Activated CD4-positive, alpha-beta memory T cell treated with anti-CD3 and anti-CD28 coated beads, Interleukin-2, amount 10 ng/mL, durations not matched to agents 7 days and 5 days (primary cell): ENCODE measurements at places on chromosomes 2 and 18. TPM values are rescaled to one million over a fixed set of nuclear protein-coding genes. Genes with fewer than 3 reads are reported as not detected.
A peak's percentile ranks its signal among the peaks of the same experiment; 100 is the strongest.

The HNRNPLL gene
- 104 TPM for total RNA-seq

The NR4A2 gene
- total RNA-seq, result 3.8 TPM

The RNASEH1 gene
- total RNA-seq, result 21.3 TPM

The RFX8 gene
- total RNA-seq, result 2.6 TPM

The NAGK gene
- 67.5 TPM for total RNA-seq

The RAB6C gene
- 0.10 TPM for total RNA-seq

The C2orf76 gene
- 6.9 TPM for total RNA-seq

The AOX1 gene
- total RNA-seq, result 0.15 TPM

The MYOM1 gene
- total RNA-seq, result 2.4 TPM

The OST4 gene
- 312 TPM for total RNA-seq

The DCDC2C gene
- total RNA-seq, result not detected

The FASTKD1 gene
- 36.2 TPM for total RNA-seq

DNA sequence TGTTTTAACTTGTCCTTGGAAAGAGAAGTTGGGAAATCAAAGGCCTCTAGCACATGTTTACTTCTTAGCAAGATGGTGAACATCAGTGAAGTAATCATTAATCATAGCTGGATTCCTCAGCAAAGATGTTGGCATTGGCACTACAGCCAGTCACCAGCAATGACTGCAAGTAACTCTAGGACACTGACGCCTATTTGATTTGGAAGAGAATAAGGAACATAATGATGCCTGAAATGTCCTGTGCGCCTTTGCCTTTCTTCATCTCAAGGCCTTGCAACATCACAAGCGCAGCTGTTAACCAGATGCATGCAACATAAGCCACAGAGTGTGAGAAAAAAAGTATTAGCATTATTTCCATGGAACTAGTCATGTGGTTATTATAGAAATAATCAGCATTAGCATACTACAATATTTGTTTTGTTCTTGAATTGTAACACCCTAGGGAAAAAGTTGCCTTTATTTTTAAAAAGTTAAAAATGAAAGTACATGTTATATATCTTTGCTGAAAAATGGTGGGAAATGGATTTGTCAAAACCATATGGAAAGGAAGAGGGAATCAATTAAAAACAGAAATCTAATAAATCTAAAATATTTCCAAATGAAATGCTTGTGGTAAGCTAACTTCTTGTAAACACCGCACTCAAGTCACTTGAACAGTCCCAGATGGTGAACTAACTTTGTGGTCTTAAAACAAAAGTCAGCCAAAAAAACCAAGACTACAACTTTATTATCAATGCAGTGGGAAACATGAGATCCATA is 55.6 kb downstream of the THADA start:
- H3K27ac ChIP-seq, result no peak overlapping the region
- peaks cover 12% of the 10 kb centered on the region for H3K36me3 ChIP-seq
- H3K4me1 ChIP-seq, result peaks cover 24% of the 10 kb centered on the region
- H3K4me3 ChIP-seq, result no peak overlapping the region

DNA sequence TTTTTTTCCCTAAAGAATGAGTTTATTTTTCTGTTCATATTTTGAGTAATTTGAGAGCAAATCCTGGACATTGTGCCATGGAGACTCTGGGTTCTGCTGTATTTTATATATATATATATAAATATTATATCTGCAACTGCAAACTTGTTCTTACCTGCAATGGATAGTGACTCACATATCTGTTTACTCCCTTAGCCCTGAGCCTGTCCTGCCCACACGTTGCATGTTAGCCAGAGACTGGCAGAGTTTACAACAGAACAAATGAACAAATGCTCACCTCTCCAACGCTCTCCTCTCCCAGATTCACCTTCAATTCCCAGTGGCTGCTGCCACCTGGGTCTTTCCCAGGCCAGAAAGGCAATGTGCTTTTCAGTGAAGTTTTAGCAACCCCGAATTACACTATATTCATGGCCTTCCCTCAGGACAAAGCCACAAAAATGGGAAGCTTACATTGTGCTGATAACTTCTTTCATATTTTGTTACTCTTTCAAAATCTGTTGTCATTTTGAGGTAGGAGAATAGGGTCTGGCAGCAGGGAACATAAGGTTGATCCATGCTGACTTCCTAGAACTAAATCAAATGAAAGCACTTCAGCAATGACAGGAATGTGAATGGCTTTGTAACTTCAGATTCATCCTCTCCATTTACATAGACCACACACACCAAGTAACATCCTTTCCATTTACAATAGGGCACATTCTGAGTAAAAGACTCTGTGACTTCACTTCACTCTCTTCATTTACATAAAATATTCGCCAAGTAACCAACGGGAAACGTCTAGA is 105.4 kb upstream of the FAM110C start:
- DNase-seq, result no peak
- H3K4me3 ChIP-seq, result no peak overlapping the region
- H3K27ac ChIP-seq, result no peak overlapping the region
- H3K4me1 ChIP-seq, result no peaks in the 10 kb centered on the region
- peaks cover 12% of the 10 kb centered on the region for H3K27me3 ChIP-seq

GRCh38 chr18:49082714-49083688 is 132.2 kb upstream of the SMAD7 start:
- H3K36me3 ChIP-seq, result peaks cover 19% of the 10 kb centered on the region
- no peaks in the 10 kb centered on the region for H3K27me3 ChIP-seq
- DNase-seq, result peak; percentile 37
- H3K4me3 ChIP-seq, result no peak overlapping the region

DNA sequence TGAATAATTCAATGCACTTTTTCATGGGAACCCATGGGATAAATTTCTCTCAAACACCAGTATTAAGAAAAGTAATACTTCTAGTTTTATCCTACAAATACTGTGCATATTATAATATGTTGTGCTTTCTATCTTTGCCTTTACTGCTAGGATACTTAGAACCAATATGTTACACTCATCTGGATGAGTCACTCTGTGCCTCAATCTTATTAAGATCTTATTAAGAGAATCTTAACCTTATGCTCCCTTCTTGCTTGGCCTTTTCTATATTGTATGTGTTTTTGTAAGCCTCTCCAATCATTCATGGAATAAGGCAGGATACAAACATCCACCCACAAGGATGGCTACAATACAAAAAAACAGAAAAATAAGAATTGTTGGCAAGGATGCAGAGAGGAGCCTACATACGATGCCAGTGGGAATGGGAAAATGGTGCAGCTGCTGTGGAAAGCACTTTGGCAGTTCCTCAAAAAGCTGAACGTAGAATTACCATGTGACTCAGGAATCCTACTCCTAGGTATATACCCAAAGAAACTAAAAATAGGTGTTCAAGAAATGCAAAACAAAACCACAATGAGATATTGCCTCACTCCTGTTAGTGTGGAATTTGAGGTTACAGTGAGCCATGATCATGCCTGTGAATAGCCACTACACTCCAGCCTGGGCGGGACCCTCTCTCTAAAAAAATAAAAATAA is 10.7 kb upstream of the TWSG1 start:
- H3K27ac ChIP-seq, result no peak overlapping the region
- H3K4me3 ChIP-seq, result no peak overlapping the region
- H3K27me3 ChIP-seq, result peaks cover 23% of the 10 kb centered on the region
- no peak for DNase-seq

- H3K27me3 ChIP-seq, result no peaks in the 10 kb centered on the region
- H3K4me3 ChIP-seq, result no peak overlapping the region
- DNase-seq, result peak; percentile 45
- peaks cover 16% of the 10 kb centered on the region for H3K4me1 ChIP-seq
These were observed 243.0 kb downstream of the RPRM start for GRCh38 chr2:153235516-153235915.

DNA sequence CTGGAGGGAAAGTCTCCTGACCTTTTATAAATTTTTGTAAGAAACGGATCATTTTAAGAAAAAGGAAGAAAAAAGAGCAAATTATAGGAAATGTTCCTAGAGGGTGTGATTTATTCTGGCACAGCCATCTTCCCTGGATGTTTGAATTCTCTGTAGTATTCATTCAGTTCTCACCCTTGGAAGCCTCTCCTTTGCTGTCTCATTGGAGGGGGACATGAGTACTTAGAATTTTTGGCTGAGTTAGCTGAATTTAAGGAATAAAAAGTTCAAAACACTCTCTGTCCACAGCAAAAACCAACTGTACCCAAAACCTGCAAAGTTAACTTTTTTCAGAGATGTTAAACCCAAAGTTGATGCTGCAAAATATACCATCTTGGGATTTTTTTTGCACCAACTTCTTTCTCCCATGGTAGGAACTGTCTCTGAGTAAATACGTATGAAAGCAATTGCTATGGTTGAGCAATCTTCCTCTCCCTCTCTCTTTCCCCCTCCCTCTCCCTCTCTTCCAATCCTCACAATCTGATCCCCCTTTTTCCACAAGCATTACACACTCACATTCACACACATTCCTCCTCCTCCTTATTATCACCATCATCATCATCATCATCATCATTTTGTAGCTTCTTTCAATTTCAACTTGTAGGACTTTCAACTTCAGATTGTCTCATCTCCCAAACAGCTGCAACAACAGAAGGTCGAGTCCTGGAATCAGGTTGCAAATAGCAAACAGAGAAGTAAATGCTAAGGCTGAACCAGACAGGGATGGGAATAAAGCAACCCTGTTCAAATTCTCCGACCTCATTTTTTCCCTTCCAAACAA is 183.7 kb downstream of the GFPT1 start:
- no peak overlapping the region for H3K4me3 ChIP-seq
- no peaks in the 10 kb centered on the region for H3K36me3 ChIP-seq
- H3K27me3 ChIP-seq, result peaks cover 22% of the 10 kb centered on the region
- no peak overlapping the region for H3K27ac ChIP-seq
- H3K4me1 ChIP-seq, result no peaks in the 10 kb centered on the region

GRCh38 chr18:67151366-67151765 is 365.2 kb downstream of the DSEL start:
- H3K27me3 ChIP-seq, result no peaks in the 10 kb centered on the region
- no peak overlapping the region for H3K4me3 ChIP-seq
- no peaks in the 10 kb centered on the region for H3K4me1 ChIP-seq
- no peak overlapping the region for H3K27ac ChIP-seq
- H3K36me3 ChIP-seq, result no peaks in the 10 kb centered on the region

- H3K4me3 ChIP-seq, result no peak overlapping the region
- no peaks in the 10 kb centered on the region for H3K36me3 ChIP-seq
- H3K27ac ChIP-seq, result no peak overlapping the region
- no peaks in the 10 kb centered on the region for H3K4me1 ChIP-seq
- no peak for DNase-seq
These were observed 74.4 kb downstream of the PLCL1 start for GRCh38 chr2:197878792-197879191.

DNA sequence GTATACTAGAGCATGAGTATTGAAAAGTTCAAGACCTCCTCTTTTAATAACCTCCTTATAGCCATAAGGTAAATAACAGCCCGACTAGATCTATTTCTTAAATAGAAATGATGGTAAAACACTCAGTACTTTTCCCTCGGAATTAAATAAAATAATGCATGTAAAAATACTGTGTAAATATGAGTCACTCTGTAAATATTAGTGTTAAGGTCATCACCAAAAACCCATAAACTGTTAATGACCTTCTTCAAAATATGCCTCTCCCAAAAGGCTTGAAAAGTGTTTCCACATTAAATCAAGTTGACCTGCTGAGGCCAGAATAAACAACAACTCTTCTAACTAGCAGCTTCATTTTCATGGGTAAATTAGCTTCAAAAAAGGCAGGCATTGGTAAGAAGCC is 25.3 kb upstream of the BZW1 start:
- H3K27ac ChIP-seq, result no peak overlapping the region
- no peak for DNase-seq
- H3K36me3 ChIP-seq, result no peaks in the 10 kb centered on the region
- H3K27me3 ChIP-seq, result peaks cover 4% of the 10 kb centered on the region

DNA sequence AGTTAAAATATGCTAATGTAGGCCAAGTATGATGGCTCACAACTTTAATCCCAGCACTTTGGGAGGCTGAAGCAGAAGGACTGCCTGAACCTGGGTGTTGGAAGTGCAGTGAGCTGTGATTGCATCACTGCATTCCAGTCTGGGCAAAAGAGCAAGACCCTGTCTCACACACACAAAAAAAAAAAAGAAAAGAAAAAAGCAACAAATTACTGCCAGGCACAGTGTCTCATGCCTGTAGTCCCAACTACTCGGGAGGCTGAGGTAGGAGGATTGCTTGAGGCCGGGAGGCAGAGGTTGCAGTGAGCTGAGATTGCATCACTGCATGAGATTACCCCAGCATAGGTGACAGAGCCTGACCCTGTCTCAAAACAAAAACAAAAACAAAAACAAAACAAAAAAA is 110.6 kb downstream of the PRELID3A start:
- H3K4me3 ChIP-seq, result no peak overlapping the region
- no peak overlapping the region for H3K27ac ChIP-seq
- no peak for DNase-seq
- H3K36me3 ChIP-seq, result no peaks in the 10 kb centered on the region
- no peaks in the 10 kb centered on the region for H3K4me1 ChIP-seq
- H3K27me3 ChIP-seq, result no peaks in the 10 kb centered on the region

DNA sequence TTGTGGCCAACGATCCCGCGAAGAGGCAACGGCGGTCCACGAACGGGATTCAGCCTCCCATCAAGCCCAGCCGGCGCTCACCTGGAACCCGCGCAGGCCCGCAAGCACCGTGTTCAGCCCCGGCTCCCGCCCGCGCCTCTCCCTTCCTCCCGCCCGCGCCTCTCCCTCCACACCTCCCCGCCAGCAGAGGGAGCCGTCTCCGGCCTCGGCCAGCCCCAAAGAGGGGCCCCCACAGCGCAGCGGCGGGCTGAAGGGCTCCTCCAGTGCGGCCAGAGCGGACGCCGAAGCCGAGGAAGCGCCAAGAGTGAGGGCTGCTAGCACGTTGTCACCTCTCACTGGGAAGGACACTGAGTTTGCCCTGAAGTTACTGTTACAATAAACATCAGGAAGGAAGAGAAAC is 55.3 kb upstream of the LAPTM4A start:
- H3K4me1 ChIP-seq, result peaks cover 11% of the 10 kb centered on the region
- peak; percentile 18 for DNase-seq
- peak overlapping the region; percentile 27 for H3K4me3 ChIP-seq
- no peak overlapping the region for H3K27ac ChIP-seq

GRCh38 chr2:229003256-229003655 is 267.8 kb downstream of the PID1 start:
- no peaks in the 10 kb centered on the region for H3K4me1 ChIP-seq
- DNase-seq, result no peak
- H3K27me3 ChIP-seq, result no peaks in the 10 kb centered on the region
- no peaks in the 10 kb centered on the region for H3K36me3 ChIP-seq

DNA sequence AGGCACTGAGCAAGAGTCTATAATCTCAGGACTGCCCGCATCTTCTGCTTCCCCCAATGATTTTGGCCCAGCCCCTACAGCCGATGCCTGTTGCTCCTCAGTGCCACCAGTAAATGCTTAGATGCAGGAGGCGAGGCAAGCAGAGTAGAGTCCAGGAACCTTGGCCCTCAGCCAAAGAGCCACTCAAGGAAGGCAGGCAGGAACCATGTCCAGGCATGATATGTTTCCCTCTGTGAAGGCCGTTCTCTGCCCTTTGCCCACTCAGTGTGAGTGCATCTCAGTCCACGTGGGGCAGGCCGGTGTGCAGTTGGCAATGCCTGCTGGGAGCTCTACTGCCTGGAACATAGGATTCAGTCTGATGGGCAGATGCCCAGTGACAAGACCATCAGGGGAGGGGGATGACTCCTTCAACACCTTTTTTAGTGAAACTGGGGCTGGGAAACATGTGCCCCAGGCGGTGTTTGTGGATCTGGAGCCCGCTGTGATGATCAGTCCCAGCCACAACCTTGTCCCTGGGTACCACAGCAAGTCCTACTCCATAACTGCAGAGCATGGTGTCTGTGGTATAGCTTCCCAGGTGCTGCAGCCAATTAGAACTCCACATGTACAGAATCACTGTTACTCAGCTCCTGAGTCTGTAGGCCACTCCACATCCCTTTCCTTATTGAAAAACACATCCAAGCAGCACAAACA is 9.7 kb upstream of the DNAJB2 start:
- no peaks in the 10 kb centered on the region for H3K4me1 ChIP-seq
- H3K27me3 ChIP-seq, result peaks cover 12% of the 10 kb centered on the region
- DNase-seq, result no peak
- no peak overlapping the region for H3K4me3 ChIP-seq

GRCh38 chr2:162915858-162916257 is 77.3 kb upstream of the KCNH7 start:
- no peaks in the 10 kb centered on the region for H3K27me3 ChIP-seq
- no peak overlapping the region for H3K27ac ChIP-seq
- no peak overlapping the region for H3K4me3 ChIP-seq
- DNase-seq, result no peak
